ENCODE measurements at places on chromosomes 11 and 22.
A peak's percentile ranks its signal among the peaks of the same experiment; 100 is the strongest.

- no peak for DNase-seq
Observed at GRCh38 chr11:19781351-19781750, 68.7 kb downstream of the NAV2 start.

GRCh38 chr11:32210556-32210955 is 119.7 kb downstream of the RCN1 start:
- no peak for DNase-seq

DNA sequence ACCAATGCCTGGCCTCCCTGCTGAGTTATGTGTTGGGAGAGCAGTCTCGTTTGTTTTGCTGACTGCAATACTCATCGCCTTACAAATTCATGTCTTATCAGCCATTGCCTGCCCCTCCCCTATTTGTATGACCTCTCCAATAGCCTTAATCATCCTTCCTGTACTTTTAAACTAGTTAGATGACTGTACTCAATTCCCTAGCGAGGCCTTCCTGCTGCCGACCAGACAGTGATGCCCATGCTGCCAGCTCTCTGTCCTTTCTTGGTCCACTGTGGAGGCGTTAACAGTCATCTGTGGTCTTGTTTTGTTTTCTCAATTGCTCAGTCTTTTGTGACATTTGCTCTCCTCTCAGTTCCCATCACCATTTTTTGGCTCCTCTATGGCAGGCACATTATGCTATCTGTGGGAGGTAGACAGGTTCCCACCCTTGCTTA is 20.3 kb upstream of the YPEL1 start:
- DNase-seq: peak; percentile 61

DNA sequence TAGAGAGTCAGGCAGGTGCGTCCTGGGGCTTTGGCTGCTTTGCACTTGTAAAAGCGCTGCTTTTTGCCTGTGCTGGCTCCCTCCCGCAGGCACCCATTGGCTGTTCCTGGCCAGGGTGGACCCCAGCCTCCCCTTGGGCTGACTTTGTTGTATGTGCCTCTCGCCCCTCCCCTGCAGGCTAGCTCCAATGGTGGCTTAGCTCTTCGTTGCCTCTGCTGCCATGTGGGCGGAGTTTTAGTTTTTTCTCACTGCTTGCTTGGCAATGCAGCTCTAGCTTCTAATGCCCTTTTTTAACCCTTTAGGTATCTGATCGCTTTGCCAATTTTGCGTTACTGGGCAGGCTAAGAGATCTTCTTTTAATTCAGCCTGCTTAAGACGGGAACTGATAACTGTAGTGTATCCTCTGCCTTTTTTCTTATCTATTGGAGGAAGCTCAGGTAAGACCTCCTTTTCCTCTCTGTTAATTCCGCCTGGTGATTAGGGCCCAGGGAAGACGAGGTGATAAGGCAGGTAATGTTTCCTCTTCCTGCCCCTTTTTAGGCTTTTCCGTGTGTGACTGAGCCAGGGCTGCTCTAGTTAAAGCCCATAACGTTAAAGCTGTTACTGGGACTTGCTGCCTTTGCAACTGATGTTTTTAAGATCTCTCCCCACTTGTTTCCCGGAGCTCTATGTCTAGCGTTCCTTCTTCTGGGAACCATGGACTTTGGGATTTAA is 11.7 kb upstream of the GLYATL1 start:
- no peak for DNase-seq

DNA sequence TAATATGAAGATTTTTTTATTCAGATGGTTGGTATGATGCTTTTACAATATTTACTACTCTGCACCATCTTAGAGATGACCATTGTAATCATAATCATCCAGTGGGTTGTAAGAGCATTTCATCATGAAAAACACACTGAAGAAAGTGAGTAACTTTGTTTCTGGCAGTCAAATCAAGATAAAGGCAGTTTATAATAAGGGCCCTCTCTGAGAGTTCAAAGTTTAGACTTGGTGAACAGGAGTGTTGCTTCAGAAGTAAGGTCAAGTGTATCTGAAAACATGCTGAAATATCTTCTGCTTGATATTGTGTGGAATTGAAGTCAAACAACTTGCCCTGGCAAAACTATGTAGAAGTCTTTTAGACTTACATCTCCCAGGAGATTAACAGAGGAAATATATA is 19.5 kb upstream of the MS4A8 start:
- no peak for DNase-seq
